ENCODE measurements at places on chromosomes 7 and 10.
A peak's percentile ranks its signal among the peaks of the same experiment; 100 is the strongest.

- DNase-seq = peak; percentile 93
Measured at GRCh38 chr10:101840102-101840684, 3.4 kb downstream of the KCNIP2 start.

DNA sequence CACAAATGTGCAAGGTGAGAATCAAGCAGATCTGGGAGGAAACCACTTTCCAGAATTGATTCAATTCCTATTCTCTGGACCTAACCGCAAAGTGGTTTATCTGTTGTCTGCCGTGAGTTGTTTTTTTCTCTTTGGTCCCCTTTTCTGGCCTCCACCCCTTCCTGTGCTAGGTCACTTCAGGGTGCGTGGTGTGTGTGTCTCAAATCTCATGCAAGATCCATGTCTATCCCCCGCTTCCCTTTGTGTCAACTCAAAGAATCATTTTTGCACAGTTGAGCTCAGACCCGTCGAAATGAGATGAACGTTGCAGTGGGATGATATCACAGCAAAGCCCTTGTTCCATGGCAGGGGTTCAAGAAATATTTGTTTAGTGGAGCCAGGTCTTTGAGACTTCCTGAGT is 184.5 kb downstream of the GATA3 start:
- no peak for DNase-seq

DNA sequence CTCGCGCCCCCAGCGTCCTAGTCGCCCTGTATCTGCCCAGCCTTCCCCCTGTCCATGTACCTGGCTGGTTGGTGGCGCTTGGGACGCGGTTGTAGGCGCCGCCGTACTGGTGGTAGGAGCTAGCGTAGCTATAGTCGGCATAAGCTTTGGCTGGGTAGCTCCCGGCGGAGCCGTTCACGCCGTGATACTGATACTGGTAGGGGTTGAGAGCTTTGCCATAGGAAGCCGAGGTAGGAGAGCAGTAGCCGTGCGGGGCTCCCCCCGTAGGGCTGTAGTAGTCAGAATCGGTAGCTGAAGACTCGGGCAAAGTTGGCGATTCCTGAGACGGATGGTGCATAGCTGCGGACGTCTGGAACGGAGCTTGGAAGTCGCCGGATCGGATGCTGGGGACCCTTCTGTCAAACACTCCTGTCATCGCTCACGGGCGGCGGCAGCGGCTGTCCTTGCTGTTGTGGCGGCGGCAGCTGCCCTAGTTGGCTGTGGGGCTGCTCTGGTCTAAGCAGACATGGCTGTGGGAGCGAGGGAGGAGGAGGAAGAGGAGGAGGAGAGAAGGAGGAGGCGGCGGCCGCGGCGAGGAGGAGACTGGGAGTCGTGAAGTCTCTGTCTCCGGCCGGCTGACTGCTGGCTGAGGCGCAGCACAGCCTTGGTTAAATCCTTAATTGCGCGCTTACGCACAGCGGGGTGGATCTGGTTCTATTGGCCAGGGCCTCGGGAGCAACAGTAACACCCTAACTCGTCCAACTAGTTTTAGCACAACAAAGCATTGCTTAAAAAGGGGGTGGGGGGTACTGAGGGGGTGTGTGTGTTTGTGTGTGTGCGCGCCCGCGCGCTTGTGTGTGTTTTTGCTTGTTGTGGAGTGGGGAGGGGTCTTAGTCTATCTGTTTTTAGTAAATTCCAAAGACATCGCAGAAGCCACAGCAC is at the start of gene DLX5:
TSS of gene DLX5 (minus strand) at position 623 of the 921 bp plus-strand sequence. CDS start at position 415, 208 bp downstream.
- no peak for DNase-seq

DNA sequence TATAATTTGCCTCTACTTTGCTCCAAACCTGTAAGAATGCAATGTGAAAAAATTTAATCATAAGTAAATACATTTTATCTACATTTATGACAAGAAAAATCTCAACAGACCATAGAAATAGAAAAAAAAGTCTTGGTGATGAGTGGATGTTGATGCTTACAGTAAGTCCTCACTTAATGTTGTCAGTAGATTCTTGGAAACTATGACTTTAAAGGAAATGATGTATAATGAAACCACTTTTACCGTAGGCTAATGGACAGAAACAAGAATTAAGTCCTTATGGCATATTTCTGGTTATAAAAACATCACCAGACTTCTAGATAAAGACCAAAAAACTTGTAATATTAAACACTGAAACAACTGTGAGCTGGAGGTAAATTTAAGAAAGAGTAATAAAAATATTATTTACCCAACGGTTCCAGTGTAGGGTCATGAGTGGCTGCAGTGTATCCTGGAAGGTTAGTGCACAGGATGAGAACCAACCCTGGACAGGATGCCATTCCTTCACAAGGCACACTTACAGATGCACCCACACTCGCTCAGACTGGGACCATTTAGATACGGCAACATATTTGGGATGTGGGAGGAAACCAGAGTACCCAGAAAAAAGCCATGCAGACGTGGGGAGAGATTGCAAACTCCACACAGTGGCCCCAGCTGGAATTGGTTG is 76.3 kb downstream of the GLCCI1 start:
- DNase-seq = no peak

GRCh38 chr10:116833986-116834985 is 15.0 kb upstream of the ENO4 start:
- DNase-seq = no peak

GRCh38 chr10:106338486-106338885 is 826.0 kb downstream of the SORCS1 start:
- no peak for DNase-seq

- DNase-seq = no peak
Measured at GRCh38 chr10:125401462-125401861, 241.1 kb upstream of the CTBP2 start.

DNA sequence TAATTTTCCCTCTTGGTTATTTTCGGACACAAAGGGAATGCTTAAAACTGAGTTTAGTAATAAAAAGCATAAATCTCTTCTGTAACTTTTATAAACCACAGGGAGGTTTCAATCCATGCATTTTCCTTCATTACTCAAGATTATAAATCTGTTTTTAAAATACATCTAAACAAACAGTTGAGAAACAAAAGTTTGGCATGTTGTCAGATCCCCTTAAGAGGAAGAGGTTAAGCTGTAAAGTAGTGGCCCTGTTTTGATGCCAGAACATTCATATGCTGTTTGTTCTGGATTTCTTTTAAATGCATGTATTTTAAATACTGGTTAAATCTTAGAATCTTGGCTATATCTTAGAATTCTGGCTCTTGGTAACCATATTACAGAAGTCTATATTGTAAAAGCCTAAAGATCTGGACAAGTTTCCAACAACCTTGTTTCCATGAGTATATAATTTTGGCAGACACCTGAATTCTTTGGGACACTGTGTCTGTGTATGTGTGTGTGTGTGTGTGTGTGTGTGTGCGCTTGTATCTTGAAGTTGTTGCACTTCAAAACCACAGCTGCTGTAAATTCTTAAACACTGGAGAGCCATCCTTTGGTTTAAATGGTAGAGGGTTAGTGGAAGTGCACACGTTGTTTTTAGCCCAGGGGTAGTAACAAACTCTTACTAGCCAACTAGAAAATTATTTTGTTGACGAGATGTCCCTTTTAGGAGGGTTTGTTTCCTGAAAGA is 6.8 kb upstream of the SEMA4G start:
- DNase-seq = no peak

DNA sequence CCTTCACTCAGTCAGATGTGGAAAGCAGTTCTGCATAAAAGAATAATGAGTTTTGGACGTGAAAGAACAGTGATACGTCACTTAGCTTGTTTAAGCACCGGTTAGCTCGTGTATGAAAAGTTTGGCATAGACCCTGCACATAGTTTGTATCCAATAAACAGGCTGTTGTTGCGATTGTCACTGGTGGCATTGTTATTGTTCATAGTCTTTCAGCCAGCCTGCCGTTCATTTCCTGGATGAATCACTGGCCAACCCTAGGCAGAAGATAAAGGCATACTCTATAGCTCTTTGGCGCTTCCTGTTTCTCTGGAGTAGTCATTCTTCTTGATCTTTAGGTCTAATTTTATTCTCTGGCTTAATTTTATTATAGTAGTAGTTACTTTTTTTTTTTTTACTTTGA is 57.8 kb upstream of the ANKRD30A start:
- DNase-seq = no peak

GRCh38 chr7:120802751-120803150 is 55.2 kb downstream of the TSPAN12 start:
- no peak for DNase-seq

DNA sequence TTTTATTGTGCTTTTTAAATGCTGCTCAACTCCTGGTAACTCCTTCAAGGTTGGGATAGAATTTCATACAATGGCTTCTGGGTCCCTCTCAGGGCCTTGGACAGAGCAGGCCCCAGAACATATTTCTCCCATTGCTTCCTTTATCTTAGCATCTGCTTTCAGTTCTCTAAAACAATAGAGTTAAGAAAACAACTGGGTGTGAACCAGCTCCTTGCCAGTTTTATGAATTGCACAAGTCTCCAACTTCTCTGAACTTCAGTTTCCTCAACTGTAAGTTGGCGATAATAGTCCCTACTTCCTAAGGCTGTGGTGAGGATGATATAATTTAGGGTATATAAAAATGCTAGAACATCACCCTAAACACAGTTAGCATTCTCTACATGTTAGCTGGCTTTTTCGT is 77.0 kb upstream of the INHBA start:
- DNase-seq = no peak

DNA sequence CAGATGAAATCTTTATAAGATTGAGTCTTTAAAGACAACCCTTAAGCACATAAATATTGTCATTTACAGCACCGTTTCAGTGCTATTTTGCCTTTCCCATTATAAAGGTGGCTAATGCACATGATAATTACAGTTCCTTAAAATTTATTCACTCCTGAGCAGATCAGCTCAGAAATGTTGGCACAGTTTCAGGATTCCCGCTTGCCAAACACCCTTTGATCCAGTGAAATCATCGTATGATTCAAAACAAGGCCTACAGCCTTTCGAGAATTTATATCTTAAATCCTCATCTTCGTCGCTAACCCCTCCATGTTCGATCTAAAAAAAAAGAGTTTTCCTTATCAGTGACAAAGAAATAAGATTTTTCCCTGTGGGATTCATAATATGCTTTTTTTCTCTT is 14.1 kb upstream of the SOSTDC1 start:
- no peak for DNase-seq

DNA sequence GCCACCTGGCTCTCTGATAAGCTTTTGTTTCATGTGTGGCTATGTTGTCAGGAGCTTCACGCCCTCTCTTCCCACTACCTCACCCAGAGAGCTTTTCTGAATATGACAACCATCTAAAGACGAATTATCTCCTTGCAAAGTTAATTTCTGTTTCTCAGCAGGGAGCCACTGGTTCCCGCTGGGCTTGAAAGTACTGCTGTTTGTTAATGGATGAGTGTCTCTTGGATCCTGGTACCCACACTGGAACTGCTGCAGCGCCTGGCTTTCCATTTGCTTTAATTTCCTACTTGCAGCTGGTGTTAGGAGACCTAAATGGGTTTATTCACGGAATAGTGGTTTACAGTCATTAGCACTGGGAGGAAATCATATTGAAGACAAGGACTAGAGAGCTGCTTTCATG is 267.9 kb upstream of the LRGUK start:
- peak; percentile 33 for DNase-seq

- no peak for DNase-seq
Measured at GRCh38 chr7:2441430-2442058, 34.7 kb downstream of the GRIFIN start.

GRCh38 chr10:13706175-13706574 is 119.4 kb downstream of the PRPF18 start:
- DNase-seq = no peak

DNA sequence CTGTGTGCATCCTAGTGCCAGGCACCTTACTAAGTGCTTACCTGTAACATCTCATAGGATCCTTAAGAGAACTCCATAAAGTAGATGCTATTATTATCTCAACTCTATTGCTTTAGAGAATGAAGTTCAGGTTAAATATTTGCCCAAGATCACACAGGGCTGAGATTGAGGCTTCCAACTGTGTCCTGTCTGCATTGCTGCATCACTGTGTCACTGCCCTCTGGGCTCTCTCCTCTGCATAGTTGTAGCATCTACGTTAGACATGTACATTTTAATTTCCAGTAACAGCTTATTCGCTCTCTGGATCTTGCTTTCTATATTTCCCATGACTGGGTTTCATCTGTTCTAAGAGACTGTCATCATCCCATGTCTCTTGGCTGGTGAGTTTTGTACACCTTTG is 63.6 kb upstream of the FZD8 start:
- no peak for DNase-seq

DNA sequence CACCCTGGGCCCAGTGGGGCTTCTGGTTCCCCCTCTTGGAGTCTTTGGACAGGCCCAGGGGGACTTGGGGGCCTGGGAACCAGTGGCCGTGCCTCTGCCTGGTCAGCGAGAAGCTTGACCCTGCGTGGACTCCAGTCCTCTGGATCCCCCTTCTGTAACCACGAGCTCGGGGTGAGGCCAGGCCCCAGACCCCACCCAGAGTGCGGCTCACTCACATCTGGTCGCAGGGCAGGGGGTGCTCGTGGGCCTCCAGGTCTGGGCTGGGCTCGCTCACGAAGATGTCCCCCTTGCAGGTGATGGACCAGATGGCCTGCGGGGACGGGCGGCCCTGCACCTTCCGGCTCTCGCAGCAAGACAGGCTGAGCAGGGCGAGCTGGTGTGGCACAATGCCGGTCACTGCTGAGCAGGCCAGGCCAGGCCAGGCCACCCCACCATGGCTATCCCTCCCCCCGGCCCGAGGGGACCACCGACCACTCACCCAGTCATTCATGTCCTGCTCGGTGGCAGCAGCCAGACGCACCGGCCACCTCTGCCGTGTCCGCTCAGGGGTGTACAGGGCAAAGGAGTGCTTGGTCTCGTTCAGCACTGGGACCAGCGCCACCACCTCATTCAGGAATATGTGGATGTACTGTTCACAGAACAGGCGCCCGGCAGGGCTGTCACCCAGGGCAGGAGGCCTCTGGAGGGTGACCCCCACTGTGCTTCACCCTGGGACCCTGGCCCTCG is 19.7 kb downstream of the BHLHA15 start:
- no peak for DNase-seq

GRCh38 chr10:70659306-70659705 is 13.0 kb upstream of the ADAMTS14 start:
- DNase-seq = no peak

- DNase-seq = no peak
Measured at GRCh38 chr7:70523249-70523988, 608.5 kb upstream of the GALNT17 start.

GRCh38 chr10:52212802-52213201 is 101.3 kb upstream of the DKK1 start:
- DNase-seq = no peak

GRCh38 chr10:43853369-43853768 is 204.7 kb upstream of the ZNF32 start:
- no peak for DNase-seq

DNA sequence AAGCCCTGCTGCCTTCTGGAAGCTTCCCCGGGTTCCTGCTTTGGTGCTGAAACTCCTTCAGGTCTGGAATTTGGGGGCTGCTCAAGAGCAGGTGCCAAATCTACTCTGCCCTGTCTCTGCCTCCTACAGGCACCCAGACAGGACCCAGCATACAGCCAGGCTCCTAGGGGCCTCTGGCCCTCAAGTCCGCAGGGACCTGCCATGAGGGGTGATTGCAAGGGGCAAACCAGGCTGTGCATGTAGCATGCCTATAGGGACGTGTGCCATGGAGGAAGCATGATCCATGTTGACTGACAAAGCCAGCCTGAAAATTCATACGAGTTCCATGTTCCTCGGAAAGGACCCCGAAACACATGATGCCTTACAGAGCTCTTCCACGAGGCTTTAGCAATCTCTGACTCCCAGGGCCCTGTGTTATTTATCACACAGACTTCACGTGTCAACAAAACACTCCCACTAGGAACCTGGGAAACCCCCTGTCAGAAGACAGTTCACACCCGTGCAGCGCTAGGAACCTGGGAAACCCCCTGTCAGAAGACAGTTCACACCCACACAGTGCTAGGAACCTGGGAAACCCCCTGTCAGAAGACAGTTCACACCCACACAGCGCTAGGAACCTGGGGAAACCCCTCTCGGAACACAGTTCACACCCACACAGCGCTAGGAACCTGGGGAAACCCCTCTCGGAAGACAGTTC is 75.3 kb upstream of the DNAAF5 start:
- DNase-seq = no peak

All from spinal cord (tissue), 10 donors.